ENCODE measurements at places on chromosomes 13 and 19.

DNA sequence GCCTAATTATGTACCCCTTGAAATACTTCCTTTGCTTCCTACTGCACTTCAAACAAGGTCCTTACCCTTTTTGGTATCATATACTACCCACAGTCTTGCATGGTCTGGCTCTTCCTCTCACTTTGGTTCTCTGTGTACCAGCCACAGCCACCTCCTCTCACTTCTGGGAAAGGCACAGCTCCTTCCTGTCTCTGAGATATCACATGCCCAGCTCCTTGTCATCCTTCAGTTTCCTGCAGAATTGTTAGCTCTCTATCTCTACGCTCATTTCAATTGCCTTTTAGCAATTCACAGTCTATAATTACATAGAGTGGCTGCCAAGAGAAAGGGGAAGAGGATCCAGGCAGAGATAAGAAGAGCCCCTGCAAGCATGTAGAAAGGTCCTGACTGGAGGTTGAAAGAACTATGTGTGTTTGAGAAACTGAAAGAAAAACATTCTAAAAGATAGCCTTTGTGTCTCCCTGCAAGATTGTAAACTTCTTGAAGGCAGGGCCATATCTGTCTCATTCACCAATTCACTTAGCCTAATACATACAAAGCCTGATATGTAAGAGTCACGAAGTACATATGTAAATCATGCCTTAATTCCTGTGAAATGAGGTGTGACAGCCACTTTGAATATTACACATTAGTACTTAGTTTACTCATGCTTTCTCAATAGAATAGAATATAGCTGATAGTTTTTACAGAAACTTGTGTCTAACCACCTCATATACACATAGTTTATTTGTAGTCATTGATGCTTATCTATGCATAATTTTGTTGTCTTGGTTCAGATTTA, 933.1 kb downstream of the DIAPH3 start:
- DNase-seq, result no peak

GRCh38 chr13:35502456-35502855, 26.0 kb upstream of the MAB21L1 start:
- DNase-seq, result no peak

GRCh38 chr19:31296741-31297390, 52.4 kb downstream of the TSHZ3 start:
- DNase-seq, result no peak

DNA sequence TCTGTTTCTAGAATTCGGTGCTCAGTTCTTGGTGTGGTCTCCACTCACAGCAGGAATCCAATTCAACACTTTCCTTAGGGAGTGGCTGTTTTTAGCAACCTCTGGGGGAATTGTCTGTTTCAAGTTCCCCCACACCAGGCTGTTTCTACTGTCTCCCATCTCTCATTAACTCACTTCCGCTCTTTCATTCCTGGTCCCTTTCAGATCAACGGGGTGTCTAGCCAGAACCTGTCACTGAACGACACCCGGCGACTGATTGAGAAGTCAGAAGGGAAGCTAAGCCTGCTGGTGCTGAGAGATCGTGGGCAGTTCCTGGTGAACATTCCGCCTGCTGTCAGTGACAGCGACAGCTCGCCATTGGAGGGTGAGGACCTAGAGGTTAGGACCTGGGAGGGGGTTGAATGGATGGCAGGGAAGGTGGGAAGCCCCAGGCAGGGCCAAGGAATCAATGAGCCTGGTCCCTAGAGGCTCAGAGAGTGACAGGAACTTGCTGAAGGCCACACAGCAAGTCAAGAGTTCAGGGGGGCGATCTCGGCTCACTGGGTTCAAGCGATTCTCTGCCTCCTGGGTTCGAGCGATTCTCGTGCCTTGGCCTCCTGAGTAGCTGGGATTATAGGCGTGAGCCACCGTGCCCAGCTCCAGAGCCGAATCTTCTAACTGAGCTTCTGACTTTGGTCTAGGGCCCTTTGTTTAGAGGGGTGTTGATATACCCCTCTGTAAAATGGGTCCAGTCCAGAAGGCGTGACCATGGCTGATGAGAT, 25.5 kb downstream of the TJP3 start:
- no peak for DNase-seq

DNA sequence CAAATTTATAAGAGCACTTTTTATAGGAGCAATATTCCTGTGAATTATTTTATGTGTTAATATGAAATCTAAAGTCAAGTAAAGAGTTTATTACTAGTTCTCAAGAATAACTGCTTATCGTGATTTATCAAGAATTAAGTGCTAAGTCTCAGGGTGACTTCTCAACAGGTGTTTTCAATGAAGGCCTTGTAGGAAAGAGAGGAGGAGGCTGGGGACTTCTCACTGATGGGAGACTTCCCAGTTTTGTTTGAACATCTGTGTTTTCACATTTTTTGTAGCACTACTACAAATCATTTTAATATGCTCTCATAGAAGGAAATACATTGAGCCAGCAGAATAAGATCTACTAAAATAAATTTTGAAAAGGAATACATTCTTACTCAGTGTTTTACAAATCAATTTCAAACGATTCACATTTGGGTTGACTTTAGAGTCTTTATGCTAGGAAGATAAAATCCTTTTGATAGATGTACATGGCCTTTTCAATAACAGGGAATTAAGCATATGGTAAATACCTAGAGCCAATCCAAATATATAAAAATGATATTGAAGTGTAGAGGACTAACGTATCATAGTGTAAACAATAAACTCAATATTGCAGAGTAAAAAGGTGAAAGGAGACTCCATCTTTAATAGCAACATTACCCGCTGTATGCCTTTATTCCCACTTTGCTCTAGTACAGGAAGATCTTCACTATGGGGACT, 6.8 kb downstream of the PCDH17 start:
- no peak for DNase-seq

DNA sequence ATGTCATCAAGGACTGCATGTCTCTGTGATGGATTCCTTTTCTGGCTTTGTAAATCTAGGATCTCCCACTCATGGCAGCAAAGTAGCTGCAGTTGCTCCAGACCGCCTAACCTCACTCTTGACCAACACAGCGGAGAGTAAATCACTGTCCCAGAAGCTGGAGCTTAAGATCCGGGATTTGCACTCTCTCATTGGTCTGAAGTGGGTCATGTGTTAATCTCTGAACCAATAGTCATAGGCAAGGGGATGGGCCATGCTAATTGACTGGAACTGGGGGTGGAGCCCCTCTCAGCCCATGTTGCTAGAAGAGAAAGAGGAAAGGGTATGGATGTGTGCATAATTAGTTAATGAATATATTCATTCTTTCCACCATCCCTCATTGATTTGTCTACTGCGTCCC, 34.0 kb downstream of the VAV1 start:
- no peak for DNase-seq

DNA sequence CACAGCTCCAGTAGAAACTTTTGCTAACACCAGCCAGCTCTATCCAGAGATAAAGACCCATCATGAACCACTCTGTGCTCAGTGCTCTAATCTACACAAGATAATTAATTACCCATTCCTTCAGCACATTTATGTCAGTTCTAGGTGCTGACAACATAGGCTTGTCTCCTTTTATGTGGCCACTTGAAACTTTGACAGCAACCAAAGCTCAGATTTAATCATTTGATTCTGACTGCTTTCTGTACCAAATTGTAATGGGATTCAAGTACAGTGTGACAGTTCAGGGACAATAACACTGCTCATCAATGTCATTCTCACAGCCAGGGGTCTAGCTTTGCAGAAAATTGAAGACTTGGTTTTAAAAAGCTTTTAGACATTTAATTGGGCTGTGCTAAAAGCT, 266.6 kb downstream of the KCTD12 start:
- no peak for DNase-seq

DNA sequence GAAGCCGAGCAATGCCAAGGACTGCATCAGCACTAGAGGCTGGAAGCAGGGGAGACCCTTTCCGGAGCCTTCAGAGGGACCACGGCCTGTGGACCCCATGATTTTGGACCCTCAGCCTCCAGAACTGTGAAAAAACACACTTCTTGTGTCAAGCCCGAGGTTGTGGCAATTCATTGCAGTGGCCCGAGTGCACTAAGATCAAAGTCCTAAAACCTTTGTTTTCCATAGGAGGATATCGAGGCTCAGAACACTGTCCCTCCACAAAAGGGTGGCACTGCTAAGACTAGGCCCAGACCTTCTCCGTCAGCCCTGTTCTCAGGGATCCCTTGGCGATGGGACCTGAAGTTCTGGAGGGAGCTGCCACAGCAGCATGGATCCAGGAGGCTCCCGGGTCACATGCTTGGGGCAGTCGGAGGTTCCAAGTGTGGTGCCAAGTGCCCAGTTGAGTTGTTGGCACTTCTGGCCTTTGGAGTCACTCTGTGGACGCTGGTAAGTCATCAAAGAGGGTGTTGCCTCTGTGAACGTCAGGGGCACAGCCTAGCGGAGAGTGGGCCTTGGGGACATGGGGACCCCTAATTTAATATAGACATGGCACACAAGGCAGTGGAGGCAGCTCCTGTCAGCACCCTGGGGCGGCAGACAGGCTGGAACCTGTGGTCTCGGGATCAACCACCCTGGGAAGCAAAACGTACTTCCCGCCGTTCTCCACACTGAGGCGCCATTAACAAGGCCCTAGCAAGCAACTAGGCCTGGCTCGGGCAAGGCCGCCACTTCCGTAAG, 199.2 kb downstream of the COL4A1 start:
- DNase-seq, result no peak

GRCh38 chr19:1956868-1957492, 16.0 kb downstream of the CSNK1G2 start:
- DNase-seq, result no peak

DNA sequence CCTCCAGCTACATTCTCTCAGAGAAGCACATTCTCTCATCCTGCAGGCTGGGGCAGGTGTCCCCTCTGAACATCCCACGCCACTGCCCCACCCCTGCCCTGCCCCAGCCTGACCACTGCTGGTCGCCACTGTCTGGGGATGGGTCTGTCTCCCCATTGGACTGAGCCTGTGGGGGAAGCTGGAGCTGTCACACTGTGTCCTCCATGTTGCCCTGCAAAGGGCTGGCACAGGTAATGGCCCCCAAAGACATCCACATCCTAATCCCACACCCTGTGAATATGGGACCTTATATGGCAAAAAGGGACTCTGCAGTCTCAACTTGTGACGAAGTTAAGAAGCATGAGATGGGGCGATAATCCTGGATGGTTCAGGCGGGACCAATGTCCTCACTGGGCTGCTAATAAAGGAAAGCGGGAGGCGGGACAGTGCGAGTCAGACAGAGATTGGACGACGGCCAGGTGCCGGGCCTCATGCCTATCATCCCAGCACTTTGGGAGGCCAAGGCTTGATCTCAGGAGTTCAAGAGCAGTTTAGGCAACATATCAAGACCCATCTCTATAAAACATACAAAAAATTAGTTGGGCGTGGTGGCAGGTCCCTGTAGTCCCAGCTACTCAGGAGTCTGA, 9.1 kb downstream of the AP2S1 start:
- no peak for DNase-seq

DNA sequence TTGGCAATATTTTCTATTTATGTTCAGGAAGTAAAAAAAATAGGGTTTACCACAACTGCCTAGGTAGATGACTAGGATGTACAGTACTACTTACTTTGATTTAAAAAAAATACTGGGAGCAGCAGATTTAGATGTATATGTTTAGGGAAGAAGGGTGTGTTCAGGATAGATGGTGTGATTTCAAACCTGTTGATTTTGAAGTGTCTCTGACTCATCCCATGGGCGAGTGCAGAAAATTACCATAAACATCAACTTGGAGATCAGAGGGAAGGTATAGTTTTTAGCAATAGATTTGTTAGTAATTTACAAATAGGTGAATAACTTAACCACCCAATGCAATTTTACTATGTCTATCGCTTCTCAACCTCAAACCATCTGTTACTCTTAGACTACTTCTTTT, 214.8 kb downstream of the NDFIP2 start:
- no peak for DNase-seq

GRCh38 chr19:10228393-10228792, 2.7 kb downstream of the S1PR2 start:
- no peak for DNase-seq

GRCh38 chr13:100764937-100765336, 90.3 kb upstream of the TMTC4 start:
- no peak for DNase-seq

GRCh38 chr19:6161271-6161850, 25.9 kb downstream of the ACSBG2 start:
- no peak for DNase-seq

- DNase-seq, result no peak
Observed at GRCh38 chr19:39325778-39326665, 5.4 kb upstream of the LRFN1 start.

DNA sequence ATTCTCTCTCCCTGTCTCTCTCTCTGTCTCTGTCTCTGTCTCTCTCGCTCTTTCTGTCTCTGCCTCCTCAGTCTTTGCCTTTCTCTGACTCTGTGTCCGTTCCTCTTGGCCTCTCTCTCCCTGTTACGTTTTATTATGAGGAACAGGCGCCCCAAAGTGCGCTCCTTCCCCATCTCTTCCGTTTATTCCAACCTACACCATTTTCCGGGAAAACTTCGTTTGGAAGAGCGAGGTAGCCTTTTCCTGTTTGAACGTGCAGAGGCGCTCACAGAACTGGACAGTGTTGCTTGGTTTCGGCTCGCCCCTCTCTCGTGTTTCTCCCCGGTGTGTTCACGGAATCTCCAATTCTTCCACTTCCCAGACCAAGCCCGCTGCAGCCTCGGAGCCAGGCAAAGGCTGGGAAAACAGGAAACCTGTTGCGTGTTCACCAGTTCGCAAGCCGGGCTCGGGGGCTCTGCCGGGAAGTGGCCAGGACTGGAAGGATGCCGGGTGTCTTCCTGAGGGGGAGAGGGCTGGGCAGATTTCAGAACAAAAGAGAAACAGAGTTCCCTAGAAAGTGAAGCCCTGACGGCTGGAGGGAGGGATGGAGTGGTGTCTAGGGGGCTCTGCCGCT, 605 bp downstream of the TMEM255B start:
- no peak for DNase-seq

GRCh38 chr13:20106742-20107141, 54.1 kb downstream of the GJA3 start:
- DNase-seq, result no peak

GRCh38 chr19:19111136-19111835, 27.0 kb downstream of the TMEM161A start:
- no peak for DNase-seq

GRCh38 chr19:13089857-13090507, 12.7 kb downstream of the LYL1 start:
- no peak for DNase-seq

GRCh38 chr13:30044932-30045331, 194.5 kb upstream of the UBL3 start:
- DNase-seq, result no peak

- DNase-seq, result no peak
Observed at GRCh38 chr13:21242236-21242635, 65.8 kb downstream of the MRPL57 start.
